Hindlimb muscle (tissue), 1 donor: ENCODE measurements at places on chromosomes 1 and 21. TPM values are rescaled to one million over a fixed set of nuclear protein-coding genes. Genes with fewer than 3 reads are reported as not detected.

DNA sequence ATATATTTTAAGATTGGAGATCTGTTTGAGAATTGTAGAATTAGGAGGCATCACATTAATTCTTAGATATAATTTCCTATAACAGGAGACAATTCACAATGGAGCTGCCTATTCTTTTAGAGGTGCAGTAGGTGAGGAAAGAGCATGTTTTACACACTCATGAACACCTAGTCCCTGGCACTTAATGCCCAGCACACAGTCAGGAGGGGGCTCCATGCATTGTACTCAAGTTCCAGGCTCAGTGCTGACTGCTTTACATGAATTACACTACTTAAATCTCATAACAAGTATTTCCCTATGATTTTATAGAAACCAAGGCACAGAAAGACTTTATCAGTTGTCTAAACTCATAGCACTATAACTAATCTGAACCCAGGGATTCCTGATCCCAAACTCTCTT is 360 bp upstream of the GBP3 start:
- no peak for DNase-seq

- peak; percentile 62 for DNase-seq
These were observed 570 bp upstream of the NEK7 start for GRCh38 chr1:198156111-198156744.

The GART gene
- polyA plus RNA-seq, result 54.2 TPM

The S100A1 gene
- polyA plus RNA-seq, result 11.6 TPM

DNA sequence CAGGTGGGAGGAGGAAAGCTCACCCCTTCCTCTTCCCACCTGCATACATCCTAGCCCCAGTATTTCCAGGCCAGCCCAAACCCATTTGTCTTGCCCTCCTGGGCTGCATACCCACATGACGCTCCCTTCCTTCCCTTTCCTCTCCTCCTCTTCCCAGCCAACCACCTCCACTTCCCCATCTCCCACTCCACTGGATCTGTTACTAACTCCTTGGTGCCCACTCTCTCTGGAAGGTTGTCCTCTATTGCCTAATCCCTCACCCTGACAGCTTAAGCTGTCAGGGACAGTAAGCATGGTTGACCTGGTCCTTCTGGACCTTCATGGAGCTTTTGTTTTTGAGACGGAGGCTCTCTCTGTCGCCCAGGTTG is 23.0 kb upstream of the SYNC start:
- no peak for DNase-seq

The TCHHL1 gene
- not detected for polyA plus RNA-seq

The NBPF10 gene
- polyA plus RNA-seq, result 1.8 TPM

DNA sequence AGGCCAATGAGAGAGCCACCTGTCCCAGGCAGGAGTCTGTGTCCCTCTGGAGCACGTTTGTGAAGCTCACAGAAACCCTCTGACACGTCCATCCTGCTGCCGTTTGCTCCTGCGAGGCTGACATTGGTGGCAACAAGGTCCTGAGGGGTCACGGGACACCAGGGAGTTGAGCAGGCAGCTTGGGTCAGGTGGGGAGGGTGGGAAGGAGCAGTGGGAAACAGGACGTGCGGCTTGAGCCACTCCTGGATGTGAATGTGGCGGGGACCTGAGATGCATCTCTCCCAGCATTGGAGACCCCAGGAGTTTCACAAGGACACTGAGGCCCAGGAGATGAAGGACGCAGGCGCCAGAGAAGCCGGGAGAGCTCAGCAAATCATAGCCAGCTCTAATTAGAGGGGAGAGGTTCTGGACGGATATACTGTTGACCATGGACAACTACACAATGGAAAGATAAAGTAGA is 149.0 kb downstream of the PEX14 start:
- no peak for DNase-seq

- DNase-seq, result peak; percentile 65
These were observed 259.7 kb downstream of the RHOU start for GRCh38 chr1:228994676-228995594.

DNA sequence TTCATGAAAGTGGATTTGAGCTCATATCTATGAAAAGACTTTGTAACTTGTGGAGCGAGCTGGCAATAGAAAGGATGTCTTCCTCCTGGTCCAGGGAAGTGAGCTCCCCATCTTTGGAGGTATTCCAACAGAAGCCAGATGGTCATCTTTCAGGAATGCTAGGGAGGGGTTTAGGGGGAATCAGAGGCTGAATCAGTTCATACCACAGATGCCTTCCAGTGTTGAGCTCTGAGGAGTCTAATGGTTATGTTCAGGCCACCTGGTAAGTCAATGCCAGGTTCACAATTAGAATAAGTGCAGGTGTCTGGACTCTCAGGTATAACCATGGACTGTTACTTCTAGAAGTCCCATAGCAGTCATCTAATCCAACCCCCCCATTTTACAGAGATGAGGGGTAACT is 119.1 kb downstream of the ACTL8 start:
- DNase-seq, result no peak

DNA sequence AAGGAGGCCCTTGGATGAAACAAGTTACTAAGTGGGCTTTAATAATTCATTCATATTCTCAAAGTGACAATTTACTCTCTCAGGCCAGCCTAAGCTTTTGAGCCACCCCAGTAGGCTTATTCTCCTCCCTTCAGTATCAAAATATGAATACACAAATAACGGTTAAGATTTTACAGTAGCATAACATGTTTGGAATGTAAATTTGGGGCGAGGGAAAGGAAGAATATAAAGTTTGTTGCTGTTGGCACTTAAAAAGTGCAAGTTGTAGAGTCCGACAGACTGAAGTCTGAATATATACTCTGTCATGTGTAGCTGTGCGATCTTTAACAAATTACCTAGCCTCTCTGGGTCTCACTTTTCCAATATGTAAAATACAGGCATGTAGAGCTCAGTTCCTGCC is 22.6 kb upstream of the MYSM1 start:
- no peak for DNase-seq

GRCh38 chr1:183590244-183591191 is at the start of gene NCF2:
TSS of gene NCF2 (minus strand) at chr1:183590459. CDS start at chr1:183590329, 130 bp downstream.
- no peak for DNase-seq

The MYOC gene
- 2.4 TPM for polyA plus RNA-seq

The RAB42 gene
- 7.0 TPM for polyA plus RNA-seq

DNA sequence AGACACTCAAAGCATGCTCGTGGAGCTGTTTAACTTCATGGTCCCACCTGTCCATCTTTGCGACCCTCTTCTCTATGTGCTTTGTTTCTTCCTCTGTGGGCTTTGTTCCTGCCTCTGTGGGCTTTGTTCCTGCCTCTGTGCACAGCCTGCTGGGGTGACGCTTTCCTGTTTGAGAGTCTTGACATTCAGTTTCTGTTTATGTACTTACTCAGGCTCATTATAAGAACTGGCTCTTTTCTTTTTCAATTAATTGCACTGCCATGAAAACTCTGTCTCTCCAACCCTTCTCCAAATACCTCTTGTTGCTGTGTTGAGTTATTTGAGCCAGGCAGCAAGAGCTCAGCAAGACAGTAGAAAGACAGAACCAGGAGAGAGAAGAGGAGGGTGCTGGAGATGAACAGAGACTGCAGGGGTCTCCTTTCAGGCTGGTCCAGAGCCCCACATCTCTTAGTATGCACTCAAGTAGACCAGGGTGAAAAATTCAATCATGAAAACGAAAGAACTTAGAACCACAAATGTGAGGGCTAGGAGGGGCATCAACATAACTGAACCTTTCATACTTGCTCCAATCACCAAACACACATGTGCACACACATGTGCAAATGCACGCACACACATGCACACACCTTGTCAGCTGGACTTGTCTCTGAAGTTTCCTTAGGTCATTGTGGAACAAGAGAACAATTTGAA is 88.3 kb upstream of the SGIP1 start:
- peak; percentile 20 for DNase-seq

DNA sequence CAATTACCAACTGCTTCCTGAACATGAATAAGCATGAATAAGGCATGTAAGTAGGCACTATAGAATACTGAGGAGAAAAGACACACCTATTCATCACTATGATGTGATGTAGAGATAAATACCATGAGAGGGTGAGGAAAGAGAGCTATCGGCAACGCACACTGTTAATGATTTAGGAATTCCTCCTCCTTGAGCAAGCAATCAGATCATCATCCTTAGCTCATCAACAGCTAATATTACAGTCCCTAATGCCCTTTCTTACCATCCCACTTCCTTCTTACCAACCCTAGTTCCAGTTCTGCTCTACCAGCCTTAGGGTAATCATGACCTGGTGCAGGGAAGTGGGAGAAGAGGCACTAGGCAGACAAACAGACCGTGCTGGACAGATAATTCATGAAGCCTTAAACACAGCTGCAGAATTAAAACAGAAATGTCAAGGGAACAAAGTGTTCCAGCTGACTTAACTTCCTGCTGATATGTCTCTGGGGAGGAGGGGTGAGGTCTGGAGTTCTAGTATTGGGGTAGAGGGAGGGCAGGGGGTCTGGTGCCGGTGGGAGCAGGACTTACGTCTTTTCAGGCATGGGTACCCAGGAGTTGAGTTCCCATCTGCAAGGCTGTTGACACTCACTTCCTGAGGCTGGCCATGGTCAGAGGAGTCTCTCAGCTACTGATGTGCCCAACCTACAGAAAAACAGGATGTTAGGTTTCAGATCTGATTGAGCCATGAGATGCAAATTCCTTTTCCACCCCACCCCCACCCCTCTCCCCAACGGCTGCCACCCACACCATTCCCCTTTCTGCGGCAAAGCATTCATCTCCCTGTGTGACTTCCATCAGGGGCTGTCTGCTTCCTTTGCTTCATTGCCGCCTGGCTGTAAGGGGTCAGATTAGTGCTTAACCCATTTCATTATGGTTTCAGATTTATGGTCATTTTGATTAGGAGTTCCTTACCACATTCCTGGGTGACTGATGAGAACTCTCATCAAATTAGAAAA is 12.6 kb upstream of the RCSD1 start:
- DNase-seq, result no peak

DNA sequence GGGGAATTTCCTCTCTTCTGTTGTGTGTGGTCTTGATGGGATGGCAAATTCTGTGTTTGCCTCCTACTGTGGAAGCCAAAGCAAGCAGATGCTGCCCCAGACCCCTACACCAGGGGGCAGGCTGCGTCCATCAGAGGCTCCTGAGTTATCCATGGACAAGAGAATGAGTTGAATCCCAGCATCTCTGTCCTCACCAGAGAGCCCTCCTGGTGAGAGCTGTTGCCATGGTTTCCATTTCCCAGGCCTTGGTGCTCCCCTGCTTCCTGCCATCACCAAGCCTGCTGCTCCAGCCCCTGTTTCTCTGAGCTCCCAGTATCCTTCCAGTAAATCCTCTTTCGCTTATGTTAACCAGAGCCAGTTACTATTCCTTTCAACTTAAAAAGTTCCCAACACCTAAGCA is 20.4 kb upstream of the GNG12 start:
- DNase-seq, result peak; percentile 45

DNA sequence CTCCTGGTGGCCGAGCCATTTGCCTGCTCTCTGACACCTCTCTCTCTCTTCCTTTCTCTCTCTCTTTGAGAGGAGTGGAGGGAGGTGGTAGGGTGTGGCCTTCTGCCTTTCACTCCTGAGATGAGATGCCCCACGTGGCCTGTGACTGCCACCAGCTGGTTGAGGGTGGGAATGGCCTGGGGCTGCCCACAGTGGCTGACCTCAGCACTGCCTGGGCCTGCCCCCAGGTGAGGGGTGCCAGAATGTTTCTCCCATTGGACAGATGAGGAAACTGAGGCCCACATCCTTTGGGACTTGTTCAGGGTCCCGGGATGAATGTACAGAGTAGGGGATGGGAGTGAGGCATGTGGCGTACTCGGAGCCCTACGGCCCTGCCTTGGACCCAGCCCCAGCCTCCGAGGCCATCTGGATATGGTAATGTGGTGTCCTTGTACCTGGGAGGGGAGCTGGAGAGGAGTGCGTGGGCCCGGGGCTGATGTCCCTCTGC is 12.7 kb upstream of the C1orf167 start:
- no peak for DNase-seq

- no peak for DNase-seq
These were observed 49.3 kb downstream of the FBXO42 start for GRCh38 chr1:16302709-16303627.

The CFHR5 gene
- polyA plus RNA-seq, result not detected

GRCh38 chr1:40710581-40711315 is 19.2 kb downstream of the NFYC start:
- DNase-seq, result no peak

DNA sequence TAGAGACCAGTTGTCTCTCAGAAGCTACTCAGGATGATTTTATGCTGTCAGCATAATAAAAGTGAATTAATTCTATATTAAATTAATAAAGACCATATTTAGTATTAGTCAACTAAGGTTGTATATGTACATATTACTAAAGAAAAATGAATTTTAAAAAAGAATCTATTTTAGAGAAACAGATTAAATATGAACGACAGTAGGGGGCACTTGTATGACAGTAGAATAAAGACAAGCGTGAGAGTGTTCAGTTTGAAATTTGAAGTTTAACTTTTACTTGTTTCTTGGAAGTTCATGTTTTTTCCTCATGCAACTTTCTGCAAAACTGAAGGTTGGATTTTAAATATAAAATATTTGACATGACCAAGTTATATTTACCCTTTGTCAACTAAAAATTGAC is 67.9 kb upstream of the MACF1 start:
- DNase-seq, result no peak

- DNase-seq, result no peak
These were observed 330.1 kb downstream of the PLPP3 start for GRCh38 chr1:56249234-56249633.
